Camera-type eye (tissue), 1 donor: ENCODE measurements at places on chromosomes 2 and 18. TPM values are rescaled to one million over a fixed set of nuclear protein-coding genes. Genes with fewer than 3 reads are reported as not detected.

CTNNA2 gene
- 53.4 TPM for total RNA-seq

EHD3 gene
- 13.4 TPM for total RNA-seq

C1GALT1C1L gene
- 1.3 TPM for total RNA-seq

LAMA1 gene
- total RNA-seq = 34.4 TPM

DUSP19 gene
- total RNA-seq = 9.3 TPM

GRB14 gene
- total RNA-seq = 7.8 TPM

STEAP3 gene
- total RNA-seq = 2.6 TPM

LYPD1 gene
- 15.8 TPM for total RNA-seq

FN1 gene
- 592 TPM for total RNA-seq

TMEM18 gene
- total RNA-seq = 38.9 TPM
